ENCODE measurements at places on chromosomes 5 and 9.
A peak's percentile ranks its signal among the peaks of the same experiment; 100 is the strongest.

GRCh38 chr5:39121315-39121714 lies 47.1 kb upstream of the RICTOR start:
- DNase-seq, result no peak

GRCh38 chr9:113858282-113858681 lies 17.8 kb upstream of the ZNF618 start:
- no peak for DNase-seq

GRCh38 chr5:74182603-74183002 lies 457.9 kb downstream of the ENC1 start:
- DNase-seq, result no peak

DNA sequence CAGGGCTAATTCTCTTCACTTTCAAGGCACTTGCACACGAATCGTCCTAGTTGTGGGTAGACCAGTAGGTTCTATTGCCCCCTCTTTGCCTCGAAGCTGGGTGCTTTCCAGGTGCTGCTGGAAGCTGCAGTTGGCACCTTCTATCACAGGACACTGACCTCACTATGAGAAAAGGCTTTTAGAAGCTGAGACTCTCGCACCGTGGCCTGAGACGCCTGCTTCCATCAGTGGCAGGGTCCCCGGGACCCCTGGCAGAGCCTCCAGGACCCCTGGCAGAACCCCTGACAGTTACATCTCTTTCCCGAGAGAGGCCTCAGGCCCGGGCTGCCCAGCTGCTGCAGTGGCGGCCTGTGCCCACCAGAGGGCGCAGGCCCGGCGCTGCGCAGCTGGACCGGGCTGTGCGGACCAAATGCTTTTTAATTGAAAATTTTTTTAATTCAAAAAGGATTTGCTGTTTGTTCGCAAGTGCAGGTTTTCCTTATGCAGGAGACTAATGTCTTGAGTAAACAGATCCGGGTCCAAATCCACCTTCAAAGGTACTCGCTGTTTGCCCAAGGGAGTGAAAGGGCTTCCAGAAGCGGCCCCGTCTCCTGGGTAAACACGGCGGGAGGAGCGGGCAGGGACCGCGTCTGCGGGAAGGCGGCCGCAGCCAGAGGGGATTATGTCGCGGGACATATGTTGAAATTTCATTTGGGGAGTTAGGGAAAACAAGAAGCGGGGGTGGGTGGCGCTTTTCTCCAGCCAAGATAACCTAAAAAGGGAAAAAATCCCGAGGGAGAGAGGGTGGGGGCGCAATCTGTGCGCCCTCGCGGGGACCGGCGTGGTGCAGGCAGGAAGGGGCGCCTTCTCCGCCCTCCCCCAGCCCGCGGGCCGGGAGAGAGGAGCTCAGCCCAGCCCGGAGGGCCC lies 114.5 kb upstream of the LMX1B start:
- peak; percentile 39 for DNase-seq

- DNase-seq, result no peak
These were observed 10.0 kb upstream of the INSL6 start for GRCh38 chr9:5195463-5195862.

DNA sequence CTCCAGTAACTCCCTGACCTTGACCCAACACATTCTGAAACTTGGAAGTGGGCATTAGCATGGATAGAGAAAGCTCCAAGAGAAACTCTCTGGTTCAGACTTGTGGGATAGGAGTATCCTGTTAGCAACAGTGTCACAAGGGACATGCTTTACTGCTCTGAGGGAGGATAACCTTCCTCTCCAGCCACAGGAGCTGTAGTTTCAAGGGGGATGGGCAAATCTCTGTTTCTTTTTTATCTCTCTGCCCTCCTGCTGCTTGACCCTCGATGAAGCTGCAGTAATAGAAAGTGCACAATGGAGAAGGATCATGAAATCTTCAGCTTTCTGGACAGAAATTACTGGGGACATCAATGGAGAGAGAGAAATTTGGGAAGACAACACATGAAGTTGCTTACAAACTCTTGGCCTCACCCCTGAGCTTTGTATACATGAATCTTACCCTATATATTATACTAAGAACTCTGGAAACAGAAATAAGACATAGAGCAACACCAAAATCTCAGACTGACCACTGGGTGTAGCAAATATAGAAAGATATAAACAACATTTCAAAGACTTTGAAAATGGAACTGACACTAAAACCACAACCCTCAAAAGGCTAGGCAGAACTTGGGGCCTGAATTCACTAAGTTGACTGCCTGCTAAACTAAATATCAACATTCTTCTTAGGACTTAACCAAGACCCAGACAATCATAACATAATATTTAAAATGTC lies 471.0 kb upstream of the MEF2C start:
- DNase-seq, result no peak

- DNase-seq, result no peak
These were observed 20.5 kb upstream of the CCL28 start for GRCh38 chr5:43432486-43433375.

- no peak for DNase-seq
These were observed 404.7 kb upstream of the TRPC7 start for GRCh38 chr5:136769900-136770684.

DNA sequence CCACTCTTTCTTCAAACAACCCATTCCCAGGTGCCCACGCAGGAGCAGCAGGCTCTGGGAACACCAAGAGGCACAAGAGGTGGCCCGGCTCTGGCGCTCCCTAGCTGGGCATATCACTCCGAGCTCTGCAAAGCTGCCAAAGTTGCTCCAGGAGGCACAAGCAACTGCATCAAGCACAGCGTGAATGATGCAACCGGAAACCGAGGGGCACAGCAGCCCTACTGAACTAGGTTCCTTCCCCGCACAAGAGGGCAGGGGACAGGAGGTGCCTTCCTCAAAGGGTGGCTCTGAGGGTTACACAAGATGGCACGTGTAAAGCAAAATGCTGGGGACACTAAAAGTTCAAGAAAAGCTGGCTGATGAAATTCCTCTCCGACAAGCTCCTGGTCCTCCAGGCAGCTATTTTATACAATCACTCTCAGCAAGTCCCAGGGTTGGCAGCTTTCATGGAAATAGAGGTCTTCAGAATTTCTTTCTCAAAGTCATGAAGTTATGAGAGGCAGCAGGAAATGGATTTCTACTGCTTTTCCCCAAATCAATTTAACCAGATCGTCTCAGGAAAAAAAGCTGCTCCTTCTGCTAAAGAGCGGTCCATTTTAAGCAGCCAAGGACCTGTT lies 22.9 kb downstream of the PSMB7 start:
- DNase-seq, result no peak

DNA sequence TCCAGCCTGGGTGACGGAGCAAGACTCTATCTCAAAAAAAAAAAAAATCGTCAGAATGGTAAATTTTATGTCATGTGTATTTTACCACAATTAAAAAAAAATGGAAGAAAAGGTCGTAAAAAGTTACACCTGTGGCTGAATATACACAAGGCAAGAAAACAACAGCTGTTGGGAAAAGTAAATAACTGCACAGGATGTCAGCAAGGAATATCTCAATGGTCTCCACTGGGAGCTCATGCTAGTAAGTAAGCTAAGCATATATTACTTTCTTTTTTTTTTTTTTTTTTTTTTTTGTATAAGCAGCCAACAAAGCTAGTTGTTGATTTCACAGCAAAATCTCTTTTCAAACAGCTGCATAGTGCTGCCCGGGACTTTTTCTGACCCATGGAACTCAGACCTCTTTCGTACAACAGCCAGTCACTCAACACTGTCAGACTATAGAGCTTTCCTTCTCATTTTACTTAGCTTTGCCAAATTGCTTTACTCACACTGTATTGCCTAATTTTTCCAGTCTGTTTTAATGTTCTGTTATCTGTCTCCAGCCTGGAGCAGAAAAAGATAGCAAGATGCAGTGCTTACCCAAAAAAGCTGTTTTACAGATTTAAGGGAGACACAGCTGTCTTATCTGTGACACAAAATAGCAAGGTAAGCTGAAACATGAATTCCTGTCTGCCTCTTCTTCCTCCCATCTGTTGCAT lies 175.9 kb downstream of the ENC1 start:
- DNase-seq, result no peak

DNA sequence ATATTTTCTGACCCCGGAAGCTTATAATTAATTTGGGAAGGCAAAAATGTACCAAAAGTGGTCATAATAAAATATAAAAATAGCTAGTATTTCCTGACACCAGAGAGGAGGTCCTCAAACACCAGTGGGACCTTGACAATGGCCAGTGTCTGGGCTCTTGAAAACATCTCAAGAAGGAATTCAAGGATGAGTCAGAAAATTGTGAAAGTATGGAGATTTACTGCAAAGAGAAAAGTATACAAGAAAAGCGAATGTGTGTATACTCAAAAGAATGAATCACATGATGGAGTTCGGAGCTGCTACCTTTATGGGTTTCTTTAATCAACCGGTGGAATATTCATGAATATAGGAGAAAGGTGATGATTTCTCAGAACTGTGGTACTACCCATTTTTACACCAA lies 1709.0 kb upstream of the WWC1 start:
- no peak for DNase-seq

GRCh38 chr5:103358305-103358995 lies 99.9 kb downstream of the MACIR start:
- no peak for DNase-seq

DNA sequence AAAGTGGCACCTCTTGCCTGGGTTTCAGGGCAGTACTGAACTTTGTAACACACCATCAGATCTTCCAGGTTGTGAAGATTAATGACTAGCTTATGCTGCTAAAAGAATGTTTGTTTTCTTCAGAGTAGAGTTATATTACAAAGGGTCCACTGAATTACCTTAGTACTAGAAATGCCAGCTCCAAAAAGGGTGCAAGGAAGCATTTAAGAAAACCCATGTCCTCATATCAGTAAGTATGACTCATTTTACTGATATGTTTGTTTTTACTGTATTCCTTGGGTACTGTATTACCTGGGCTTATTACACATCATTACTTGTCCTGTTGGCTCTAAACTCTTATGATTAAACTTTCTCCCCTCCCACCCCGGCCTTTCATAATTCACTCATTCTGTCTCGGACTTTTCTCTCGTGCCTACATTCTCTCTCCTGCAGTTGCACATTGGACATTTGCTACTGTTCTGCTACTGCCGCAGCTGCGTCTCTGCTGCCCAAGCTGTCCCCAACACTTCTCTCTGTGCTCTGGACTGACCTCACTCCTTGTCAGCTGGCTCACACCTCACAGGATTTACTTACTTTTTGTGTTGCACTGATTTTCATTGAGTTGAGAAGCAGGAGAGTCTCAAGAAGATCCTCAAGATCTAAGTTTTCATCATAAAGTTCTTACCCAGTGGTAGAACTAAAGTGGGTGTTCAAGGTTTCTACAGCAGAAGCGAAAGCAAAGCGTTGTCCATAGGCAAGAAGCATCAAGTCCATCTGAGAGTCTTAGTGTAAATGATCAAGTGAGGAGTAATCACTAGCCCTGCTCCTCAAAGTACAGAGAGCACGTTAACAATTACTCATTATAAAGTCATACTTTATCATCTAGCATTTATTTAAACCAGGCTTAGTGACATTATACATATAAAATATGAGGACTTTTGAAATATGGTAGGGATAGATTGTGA lies 53.2 kb upstream of the C9orf72 start:
- no peak for DNase-seq

DNA sequence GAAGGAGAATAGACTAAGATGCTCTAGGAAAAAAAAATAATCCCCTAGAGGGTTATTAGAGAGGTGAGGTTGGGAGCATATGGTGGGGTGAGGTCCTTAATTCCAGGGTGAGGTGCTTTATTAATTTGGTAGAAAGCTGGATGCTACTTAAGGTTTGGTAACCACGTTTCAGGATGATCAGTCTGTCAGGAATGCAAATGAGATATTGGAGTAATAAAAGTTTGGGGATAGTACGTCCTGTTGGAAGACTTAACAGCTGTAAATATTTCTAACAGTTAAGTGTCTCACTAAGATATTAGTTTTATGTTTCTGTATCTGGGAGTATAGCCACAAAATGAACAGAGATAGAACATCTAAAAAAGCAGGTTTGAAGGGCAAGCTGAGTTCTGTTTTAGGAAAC lies 578.9 kb downstream of the CETN3 start:
- DNase-seq, result no peak

DNA sequence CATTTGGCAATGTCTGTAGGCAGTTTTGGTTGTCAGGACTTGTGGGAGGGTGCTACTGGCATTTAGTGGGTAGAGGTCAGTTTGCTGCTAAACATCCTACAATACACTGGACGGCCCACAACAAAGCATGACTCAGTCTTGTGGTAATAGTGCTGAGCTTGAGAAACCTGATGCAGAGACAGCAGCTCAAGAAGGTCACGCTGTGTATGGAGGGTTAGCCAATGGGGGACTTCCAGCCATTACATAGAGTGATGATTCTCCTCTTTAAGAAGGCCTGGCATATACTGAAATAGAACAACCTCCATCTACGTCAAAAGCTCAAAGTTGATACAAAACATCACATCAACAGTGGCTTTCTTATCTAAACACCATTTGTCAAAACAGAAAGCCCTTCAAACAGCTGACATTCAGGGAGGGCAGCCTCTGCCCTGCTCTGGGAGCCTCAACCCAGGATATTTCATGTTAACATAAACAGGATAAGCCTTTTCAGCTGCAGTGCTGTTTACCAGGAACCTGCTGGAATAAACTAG lies 143.0 kb downstream of the GPBP1 start:
- no peak for DNase-seq

DNA sequence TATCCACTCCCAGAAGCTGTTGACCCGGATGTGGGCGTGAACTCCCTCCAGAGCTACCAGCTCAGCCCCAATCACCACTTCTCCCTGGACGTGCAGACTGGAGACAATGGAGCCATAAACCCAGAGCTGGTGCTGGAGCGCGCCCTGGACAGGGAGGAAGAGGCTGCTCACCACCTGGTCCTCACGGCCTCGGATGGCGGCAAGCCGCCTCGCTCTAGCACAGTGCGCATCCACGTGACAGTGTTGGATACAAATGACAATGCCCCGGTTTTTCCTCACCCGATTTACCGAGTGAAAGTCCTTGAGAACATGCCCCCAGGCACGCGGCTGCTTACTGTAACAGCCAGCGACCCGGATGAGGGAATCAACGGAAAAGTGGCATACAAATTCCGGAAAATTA lies 834 bp downstream of the PCDHGA8 start:
- no peak for DNase-seq

- DNase-seq, result no peak
These were observed 1.1 kb upstream of the GPX3 start for GRCh38 chr5:151019331-151019730.

- no peak for DNase-seq
These were observed 45.4 kb downstream of the SHB start for GRCh38 chr9:38023661-38024035.

- no peak for DNase-seq
These were observed 30.6 kb upstream of the COL5A1 start for GRCh38 chr9:134611046-134611445.

DNA sequence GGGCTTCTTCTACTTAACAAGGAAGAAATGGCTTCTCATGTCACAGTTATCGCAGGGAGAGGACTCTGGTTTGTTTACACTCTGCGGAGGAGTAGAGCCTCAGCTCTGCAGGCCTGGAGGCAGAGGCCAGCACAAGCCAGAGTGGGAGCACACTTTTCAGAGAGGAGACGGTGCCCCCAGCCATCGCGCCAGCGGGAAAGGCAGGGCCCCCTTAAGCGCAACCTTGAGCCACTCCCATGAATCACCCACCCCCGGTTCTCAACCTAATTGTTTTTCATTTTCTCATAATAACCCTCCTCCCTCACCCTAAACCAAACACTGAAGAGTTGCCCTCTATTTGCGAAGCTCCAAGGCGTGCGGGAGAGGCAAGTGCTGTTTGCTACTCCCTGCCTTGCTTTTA lies 208.4 kb upstream of the TBCA start:
- no peak for DNase-seq

- DNase-seq, result no peak
These were observed 307.6 kb downstream of the CWC27 start for GRCh38 chr5:65076251-65076869.

GRCh38 chr5:119187776-119188529 lies 117.1 kb downstream of the DMXL1 start:
- DNase-seq, result no peak

All from T-helper 17 cell (primary cell).